ENCODE measurements at places on chromosomes 16 and 17. TPM values are rescaled to one million over a fixed set of nuclear protein-coding genes. Genes with fewer than 3 reads are reported as not detected.
A peak's percentile ranks its signal among the peaks of the same experiment; 100 is the strongest.

DNA sequence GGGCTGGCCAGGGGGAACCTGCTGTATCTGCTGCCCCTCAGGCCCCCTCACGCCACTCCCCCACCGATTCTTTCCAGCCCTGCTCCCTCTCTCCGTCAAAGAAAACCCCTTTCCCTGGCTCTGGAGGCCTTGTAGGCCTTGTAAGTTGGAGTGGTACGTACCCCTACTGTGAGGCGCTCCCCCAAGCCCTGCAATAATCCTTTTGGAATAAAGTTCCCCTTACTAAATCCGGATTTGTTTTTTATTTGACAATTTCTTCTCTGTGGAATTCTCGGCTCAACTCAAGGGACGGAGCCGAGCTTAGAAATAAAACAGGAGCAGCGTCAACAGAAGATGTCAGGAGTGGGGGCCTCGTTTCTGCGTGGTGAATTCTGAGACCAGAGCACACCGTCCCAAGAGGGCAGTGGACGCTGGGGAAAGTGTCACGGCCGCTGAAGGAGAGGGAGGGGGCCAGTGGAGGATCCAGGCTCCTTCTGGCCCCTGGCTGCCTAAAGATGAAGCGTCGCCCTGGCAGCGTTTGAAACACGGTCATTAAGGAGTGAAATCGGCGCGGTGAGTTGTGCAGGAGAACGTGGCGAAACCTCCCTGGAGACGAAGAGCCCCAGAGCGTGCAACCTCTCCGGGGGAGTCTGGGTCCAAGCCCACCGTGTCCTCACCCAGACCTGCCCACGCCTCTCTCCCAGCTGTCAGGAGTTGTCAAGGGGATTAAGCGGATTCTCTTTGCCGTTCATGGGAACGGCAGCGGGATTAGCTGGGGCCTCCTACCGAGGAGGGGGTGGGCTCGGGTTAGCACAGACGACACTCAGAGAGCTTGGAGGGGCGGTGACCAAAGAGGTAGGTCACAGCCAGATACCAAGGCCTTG is 47.0 kb downstream of the SLC7A5 start:
- DNase-seq: peak; percentile 52

- DNase-seq: no peak
These were observed 9.7 kb downstream of the CSF3 start for GRCh38 chr17:40024901-40025300.

- no peak for DNase-seq
These were observed 163.3 kb downstream of the HS3ST2 start for GRCh38 chr16:22977294-22977697.

- no peak for DNase-seq
These were observed 3.8 kb downstream of the RASL10B start for GRCh38 chr17:35735036-35735805.

Gene NPIPA5
- polyA plus RNA-seq: 16.8 TPM

Gene TMEM256
- 52.2 TPM for polyA plus RNA-seq

Gene PYCARD
- 8.8 TPM for polyA plus RNA-seq

Gene GPR139
- polyA plus RNA-seq: not detected

- peak; percentile 22 for DNase-seq
These were observed 14.9 kb upstream of the MMD start for GRCh38 chr17:55436224-55437158.

Gene ZG16
- polyA plus RNA-seq: not detected

Gene SMIM5
- polyA plus RNA-seq: 8.9 TPM

Gene MPP3
- polyA plus RNA-seq: 8.0 TPM

DNA sequence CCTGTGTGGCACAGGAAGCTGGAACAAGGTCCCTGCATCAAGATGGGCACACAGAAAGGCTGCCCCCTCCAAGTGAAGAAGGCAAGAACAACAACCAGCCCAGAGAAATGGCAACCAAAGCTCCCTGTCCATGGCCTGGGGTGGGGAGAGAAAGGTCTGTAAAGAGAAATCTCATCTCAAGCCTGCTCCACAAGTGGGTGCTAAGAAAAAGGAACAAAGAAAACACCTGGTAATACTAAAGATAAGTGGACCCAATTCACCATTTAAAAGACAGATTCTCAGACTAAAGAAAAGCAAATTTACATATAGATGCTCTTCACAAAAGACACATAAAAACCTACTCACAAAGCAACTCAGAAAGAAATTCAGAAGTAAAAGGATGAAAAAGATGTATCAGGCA is 107.4 kb downstream of the PARN start:
- DNase-seq: no peak

GRCh38 chr17:12536472-12536871 is 129.2 kb upstream of the MYOCD start:
- no peak for DNase-seq

Gene ABCC3
- polyA plus RNA-seq: 1.7 TPM

DNA sequence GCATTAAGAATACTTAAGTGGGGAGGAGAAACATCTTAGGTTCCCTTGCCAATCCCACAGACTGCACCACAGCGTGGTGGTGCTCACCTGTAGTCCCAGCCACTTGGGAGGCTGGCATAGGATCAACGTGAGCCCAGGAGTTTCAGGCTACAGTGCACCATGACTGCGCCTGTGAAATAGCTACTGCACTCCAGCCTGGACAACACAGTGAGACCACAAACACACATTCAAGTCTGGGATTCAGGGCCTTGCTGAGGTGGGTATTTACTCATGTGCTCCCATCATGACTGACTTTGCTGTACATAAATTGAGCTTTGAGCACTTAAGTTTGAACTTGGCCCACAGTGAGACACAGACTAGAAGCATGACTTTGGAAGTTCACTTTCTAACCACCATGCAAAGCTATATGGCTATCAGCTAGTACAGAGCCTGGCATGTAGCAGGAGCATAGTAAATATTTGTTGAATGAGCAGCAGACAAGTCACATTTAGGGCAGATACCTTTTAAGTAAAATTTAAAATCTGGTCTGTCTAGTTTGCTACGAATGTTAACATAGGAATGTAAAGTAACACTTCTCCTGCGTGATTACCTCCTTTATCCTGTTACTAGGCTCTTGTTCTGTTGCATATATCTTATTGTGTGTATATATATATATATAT is 33.5 kb downstream of the CEP95 start:
- DNase-seq: no peak

GRCh38 chr16:10090816-10091215 is 91.4 kb downstream of the GRIN2A start:
- DNase-seq: peak; percentile 61

GRCh38 chr17:67053438-67054000 is 9.2 kb downstream of the CACNG1 start:
- no peak for DNase-seq

DNA sequence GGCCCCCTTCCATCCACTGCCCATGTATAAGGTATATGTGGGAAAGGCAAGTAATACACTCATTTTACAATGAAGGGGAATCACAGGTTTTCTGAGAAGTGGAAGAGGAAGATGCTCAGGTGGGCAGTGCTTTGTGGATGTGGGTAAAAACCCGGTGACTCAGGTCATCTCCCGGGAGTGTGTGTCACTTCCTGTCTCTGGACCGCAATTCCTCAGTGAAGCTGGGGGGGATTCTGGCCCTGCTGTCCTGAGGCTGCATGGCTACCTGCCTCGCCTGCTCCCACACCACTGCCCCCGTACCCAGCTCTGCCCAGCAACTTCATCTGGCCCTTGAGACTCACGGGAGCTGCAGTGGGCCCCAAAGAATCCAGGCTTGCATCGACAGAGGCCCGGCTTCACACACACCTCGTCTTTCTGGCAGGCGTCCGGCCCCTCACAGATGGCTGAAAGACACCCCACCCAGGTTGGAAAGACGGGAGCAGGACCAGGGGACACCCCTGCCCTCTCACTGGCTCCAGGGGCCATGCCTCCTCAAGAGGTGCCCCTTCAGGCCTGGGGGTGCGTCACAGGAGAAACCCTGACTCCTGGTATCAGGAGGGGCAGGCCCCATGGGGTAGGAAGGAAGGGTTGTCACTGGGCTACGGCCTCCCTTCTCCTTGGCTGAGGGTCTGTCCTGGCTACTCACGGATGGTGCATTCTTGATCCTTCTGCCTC is 882 bp downstream of the SCARF1 start:
- DNase-seq: no peak

Gene MYH2
- 44.8 TPM for polyA plus RNA-seq

Gene NPIPA7
- 18.2 TPM for polyA plus RNA-seq

GRCh38 chr16:19696328-19696727 is 21.7 kb downstream of the KNOP1 start:
- DNase-seq: peak; percentile 75

Gene PPP4C
- 48.2 TPM for polyA plus RNA-seq

Gene GFAP
- not detected for polyA plus RNA-seq

Gene IGF2BP1
- 13.9 TPM for polyA plus RNA-seq

GRCh38 chr17:21008160-21008915 is 34.5 kb downstream of the USP22 start:
- DNase-seq: no peak
